ENCODE measurements at places on chromosomes 12 and 14. TPM values are rescaled to one million over a fixed set of nuclear protein-coding genes. Genes with fewer than 3 reads are reported as not detected.

Gene LMNTD1
- not detected for total RNA-seq

Gene TM9SF1
- 35.2 TPM for total RNA-seq

GRCh38 chr14:55718551-55718950, 138.5 kb downstream of the KTN1 start:
- no peak for DNase-seq
- no peak overlapping the region for H3K4me3 ChIP-seq
- peaks cover 5% of the 10 kb centered on the region for H3K4me1 ChIP-seq
- H3K36me3 ChIP-seq, result no peaks in the 10 kb centered on the region
- no peaks in the 10 kb centered on the region for H3K27me3 ChIP-seq
- no peak overlapping the region for H3K27ac ChIP-seq

DNA sequence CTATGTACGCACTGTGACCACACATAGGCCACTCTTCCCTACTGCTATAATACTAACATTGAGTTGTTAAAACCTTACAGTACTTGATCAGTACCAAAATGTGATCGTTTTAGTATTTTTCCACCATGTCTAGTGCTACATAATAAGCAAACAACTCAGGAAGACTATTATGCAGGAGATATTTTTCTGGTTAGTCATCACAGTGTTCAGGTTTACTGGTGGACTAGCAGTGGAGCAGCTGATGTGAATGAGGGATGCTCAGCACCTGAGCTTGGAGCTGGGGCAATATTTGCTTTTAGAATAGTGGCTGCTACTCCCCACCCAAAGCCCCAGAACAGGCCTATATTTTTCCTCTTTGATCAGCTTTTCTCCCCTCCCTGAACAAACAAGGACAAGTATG, 513.1 kb downstream of the KCNH5 start:
- H3K4me1 ChIP-seq, result no peaks in the 10 kb centered on the region
- no peaks in the 10 kb centered on the region for H3K27me3 ChIP-seq
- no peak overlapping the region for H3K4me3 ChIP-seq

GRCh38 chr12:106113446-106113823, 25.3 kb downstream of the NUAK1 start:
- H3K4me3 ChIP-seq, result no peak overlapping the region
- no peak overlapping the region for H3K27ac ChIP-seq
- H3K4me1 ChIP-seq, result peaks cover 13% of the 10 kb centered on the region
- no peak for DNase-seq

- H3K4me3 ChIP-seq, result no peak overlapping the region
- no peaks in the 10 kb centered on the region for H3K4me1 ChIP-seq
- H3K27me3 ChIP-seq, result no peaks in the 10 kb centered on the region
- no peak overlapping the region for H3K27ac ChIP-seq
Observed at GRCh38 chr12:90205165-90205564, 496.5 kb upstream of the ATP2B1 start.

Measured in HCT116 (cell line).